ENCODE measurements at places on chromosomes 1 and 21. TPM values are rescaled to one million over a fixed set of nuclear protein-coding genes. Genes with fewer than 3 reads are reported as not detected.

The MSH4 gene
- not detected for total RNA-seq

The CPLANE2 gene
- 9.6 TPM for total RNA-seq

The RBM11 gene
- total RNA-seq = not detected

The AADACL3 gene
- not detected for total RNA-seq

The ADORA1 gene
- not detected for total RNA-seq

The GCSAML gene
- total RNA-seq = not detected

The KCNJ6 gene
- total RNA-seq = not detected

The GLMN gene
- 22.7 TPM for total RNA-seq

GRCh38 chr21:32137931-32138330 is 140.9 kb downstream of the MIS18A start:
- DNase-seq = no peak

GRCh38 chr1:184649451-184649888 is 105.2 kb downstream of the EDEM3 start:
- peak; percentile 40 for DNase-seq

DNA sequence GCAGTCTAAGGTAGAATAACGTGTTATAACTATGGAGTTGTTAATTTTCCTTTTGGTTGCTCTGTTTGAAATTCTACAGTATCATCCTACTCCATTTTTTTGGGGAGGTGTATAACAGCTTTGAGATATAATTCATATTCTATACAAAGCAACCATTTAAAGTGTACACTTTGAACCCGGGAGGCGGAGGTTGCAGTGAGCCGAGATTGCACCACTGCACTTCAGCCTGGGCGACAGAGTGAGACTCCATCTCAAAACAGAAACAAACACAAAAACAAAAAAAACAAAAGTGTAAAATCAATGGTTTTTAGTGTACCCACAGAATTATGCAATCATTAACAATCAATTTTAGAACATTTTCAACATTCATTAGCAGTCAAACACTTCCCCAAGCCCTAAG is 33.8 kb downstream of the CNIH4 start:
- no peak for DNase-seq

- DNase-seq = no peak
These were observed 59.4 kb upstream of the DUSP10 start for GRCh38 chr1:221801251-221801661.

DNA sequence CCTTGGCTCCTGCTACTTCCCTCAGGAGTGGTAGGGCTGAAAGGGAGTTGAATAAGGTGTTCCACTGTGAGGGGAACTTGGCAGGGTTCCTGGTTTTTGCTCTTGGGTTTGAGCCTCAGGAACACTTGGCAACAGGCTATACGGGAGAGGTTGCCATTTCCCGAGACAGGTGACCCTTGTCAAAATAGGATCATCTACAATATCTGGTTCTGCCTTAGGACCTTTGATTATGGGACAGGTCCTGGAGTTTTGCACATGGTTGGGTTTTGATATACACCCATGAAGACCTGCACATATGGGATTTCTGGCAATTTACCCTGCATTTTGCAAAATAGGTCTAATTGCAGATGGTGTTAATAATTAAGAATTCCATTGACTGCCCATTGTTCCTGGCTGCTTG is 31.1 kb downstream of the YY1AP1 start:
- no peak for DNase-seq

- DNase-seq = no peak
These were observed 167.9 kb upstream of the C8B start for GRCh38 chr1:57133686-57134085.

DNA sequence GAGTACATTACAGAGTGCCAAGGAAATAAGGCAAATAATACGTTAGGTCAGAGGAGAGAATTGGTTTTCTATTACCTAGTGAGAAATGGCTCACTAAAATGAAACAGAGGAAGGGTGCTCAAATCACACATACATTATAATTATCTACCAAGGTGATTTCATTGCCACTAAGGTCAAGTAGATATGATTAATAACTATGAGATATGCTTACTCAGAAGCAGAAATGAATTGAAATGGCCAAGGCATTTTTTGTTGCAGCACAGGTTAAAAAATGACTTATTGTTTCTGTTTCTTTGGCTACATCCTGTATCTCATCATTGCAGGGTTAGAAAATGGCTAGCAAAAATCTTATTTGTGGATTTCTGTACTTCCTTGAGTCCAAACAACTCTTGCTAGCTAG is 154.5 kb upstream of the GORAB start:
- no peak for DNase-seq

DNA sequence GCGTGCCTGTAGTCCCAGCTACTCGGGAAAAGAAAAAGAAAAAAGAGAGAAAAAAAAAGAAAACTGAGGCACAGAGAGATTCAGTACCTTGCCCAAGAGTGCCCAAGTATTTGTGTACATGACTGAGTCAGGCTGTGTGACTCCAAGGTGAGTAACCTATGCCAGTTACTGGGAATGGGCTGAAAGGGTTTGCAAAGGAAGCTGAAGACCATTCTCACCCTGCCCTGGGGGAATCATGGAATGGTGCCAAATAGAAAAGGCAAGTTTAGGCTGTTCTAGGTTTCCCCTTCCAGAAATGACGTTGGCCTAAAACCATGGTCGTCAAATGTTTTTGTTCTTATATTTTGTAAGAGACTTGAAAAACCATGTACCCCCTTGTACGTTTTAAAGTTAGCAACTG is 37.9 kb upstream of the LRIG2 start:
- no peak for DNase-seq

- no peak for DNase-seq
These were observed 21.9 kb upstream of the ARF1 start for GRCh38 chr1:228060458-228061190.

- DNase-seq = no peak
These were observed 36.9 kb downstream of the NSL1 start for GRCh38 chr1:212754680-212755079.

GRCh38 chr1:2212532-2213491 is 15.3 kb upstream of the SKI start:
- DNase-seq = no peak

DNA sequence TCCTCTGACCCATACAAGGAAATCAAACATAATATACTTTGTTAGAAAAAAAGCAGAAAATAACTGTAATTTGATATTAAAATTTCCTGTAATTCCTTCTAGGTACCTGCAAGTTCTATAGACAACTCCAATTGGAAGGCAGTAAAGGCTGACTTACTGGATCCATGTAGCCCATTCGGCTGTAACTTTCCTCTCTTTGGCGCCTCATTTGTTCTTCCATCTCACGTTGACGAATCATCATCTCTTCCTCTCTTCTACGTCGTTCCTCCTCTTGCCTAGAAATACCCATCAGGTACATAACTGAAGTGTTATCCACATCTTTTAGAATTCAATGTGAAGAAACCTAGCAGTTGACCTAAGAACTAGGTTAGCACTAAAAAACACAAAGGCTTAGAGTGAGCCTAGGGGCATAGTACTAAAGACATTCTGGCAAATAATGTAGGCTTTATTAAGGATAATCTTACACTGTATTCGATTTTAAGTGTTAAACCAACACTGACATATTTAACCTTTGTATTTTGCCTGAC is 5.1 kb downstream of the SFPQ start:
- peak; percentile 22 for DNase-seq

GRCh38 chr1:17370618-17371017 is 1.4 kb upstream of the PADI6 start:
- peak; percentile 51 for DNase-seq

DNA sequence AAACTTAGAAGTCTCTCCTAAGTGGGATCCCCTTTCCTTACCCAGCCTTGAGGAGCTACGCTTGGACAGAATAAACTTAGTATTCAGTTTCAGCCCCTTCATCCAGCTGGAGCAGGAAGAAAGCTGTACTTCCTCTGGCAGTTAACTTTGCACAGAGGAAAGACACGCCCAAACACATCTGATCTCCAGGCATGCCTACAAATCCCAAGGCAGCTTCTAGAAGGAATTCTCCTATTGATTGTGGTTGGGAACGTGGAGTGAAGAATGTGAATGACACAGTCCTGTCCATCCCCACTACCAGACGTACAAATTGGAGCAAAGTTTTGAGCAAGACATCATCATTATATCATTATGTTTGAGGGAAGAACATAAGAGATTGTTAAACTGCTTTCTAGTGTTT is 6.6 kb upstream of the AK4 start:
- DNase-seq = no peak

DNA sequence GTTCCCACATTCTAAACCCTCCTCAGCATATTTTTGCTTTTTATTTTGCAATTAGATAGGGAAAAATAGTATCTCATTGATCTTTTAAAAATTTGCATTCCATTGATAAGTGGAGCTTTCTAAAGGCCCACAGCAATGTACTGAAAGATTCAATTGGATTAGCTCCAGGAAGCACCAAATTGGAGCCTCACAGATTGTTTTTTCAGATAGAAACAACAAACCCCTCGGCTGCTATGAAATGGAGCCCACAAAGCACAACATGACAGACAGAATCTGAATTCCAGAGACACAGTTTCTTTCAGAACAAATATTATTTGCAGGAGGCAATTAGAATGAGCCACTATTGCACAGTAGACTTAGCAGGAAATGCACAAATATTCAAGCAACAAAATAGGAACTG is 58.9 kb upstream of the KIF26B start:
- DNase-seq = no peak

DNA sequence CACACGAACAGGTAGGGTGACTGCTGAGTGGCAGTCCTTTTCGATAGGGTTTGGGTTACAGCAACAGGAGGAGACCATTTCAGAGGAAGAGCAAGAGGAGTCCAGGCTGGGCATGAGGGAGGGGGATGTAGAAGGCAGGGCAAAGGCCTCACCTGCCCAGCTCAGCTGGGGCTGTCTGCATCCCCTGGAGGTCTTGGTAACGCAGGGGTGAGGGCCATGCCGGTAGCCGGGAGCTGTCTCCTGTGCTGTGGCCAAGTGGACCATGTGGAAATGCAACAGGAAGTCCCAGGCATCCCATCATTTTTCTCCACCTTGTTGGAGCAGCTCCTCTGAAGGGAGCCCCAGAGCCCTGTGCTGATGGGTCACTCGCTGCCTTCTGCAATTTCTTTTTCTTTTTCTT is 105.4 kb upstream of the C1orf174 start:
- DNase-seq = no peak

- DNase-seq = no peak
These were observed 890.2 kb upstream of the B3GALT2 start for GRCh38 chr1:194076646-194077045.

GRCh38 chr1:25031601-25031965 is 101.5 kb upstream of the RUNX3 start:
- DNase-seq = peak; percentile 59

DNA sequence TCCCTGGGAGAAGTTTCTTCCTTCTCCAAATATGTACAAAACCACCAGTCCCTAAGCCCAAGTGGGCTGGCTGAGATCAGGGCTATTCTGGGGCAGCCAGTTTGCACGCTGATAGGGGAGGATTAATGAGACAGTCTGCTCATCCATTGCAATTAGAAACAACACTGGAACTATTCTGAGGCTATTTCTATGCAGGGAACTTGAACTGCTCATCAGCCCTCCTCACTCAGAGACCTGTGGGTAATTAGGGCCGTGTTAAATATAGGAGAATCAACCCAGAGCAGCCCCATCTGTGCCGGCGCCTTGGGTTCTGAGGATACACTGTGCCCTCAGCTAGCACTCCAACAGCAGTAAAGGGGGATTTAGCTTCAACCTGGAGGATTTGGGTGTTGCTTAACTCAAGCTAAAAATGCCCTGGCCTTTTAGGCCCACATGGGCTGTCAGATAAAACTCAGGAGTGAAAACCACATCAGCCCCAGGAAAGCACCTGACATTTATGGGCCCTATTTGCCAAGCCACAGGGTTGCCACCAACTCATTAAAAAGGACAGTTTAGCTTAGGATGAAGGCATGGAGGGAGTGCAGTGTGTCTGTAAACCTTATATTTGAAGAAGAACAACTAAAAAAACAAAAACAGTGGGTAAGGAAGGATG is 53.9 kb downstream of the DUSP10 start:
- no peak for DNase-seq

- no peak for DNase-seq
These were observed 78.5 kb downstream of the ARHGEF10L start for GRCh38 chr1:17617787-17618557.

GRCh38 chr1:199762572-199762971 is 264.9 kb upstream of the NR5A2 start:
- no peak for DNase-seq

DNA sequence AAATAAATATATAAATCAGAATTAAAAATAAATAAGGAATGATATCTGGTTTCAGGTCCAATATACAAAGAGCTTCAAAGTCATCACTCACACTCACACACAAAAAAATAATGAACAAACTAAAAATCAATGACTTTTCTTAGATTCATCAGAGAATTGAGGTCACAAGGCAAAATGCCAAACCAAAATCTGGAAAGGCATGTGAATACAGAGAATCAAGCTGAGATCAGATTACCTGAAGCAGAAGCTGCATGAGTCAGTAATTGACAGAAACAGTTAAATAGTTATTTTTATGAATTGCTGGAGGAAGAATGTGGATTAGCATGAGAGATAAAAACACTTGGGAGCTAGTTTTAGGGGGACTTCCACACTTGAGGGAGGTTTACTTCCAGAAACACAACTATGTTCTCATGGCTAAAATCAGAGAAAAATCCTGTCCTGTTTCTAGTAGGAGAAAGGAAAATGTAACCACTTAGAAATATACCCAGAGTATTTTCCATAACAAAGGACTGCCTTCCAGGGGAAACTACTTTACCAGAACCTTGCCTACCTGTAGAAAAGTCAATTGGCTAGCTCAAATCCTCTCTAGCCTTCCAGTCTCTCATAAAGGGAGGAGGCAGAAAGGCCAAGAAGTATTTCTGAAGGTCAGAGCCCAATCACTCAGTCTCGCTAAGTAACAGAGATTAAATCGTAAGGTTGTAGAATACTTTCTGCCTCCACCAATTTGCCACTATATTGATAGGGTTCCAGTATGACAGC is 536.6 kb upstream of the NR5A2 start:
- DNase-seq = no peak

DNA sequence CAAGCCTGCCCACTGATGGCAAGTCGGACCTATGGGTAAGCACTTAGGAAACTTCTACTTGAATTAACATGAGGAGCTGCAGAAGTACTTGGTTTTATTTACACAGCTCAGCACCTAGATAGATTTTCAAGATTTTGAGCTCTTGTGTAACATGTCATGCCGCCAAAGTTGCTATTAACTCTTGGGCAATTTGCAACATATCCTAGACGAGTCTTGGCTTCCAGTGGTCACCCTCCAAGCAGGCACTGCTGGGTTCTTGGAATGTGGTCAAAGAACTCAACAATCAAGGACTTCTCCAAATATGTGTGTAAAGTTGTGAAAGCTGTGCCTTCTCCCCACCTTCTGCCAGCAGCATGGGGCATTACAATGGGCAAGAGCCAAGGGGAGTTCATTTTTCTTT is 17.8 kb upstream of the GUCA2B start:
- no peak for DNase-seq

GRCh38 chr1:218284377-218284916 is 646 bp upstream of the RRP15 start:
- no peak for DNase-seq

GRCh38 chr1:65826782-65827181 is 34.1 kb downstream of the PDE4B start:
- DNase-seq = no peak

All from Karpas-422 (cell line).